ENCODE measurements at places on chromosomes 6 and 20. TPM values are rescaled to one million over a fixed set of nuclear protein-coding genes. Genes with fewer than 3 reads are reported as not detected.

Gene BMP2
- not detected for total RNA-seq

Gene DEF6
- total RNA-seq: 86.6 TPM

GRCh38 chr6:30037182-30037788 is 23.8 kb upstream of the POLR1H start:
- DNase-seq: no peak
- H3K36me3 ChIP-seq: peaks cover 16% of the 10 kb centered on the region

DNA sequence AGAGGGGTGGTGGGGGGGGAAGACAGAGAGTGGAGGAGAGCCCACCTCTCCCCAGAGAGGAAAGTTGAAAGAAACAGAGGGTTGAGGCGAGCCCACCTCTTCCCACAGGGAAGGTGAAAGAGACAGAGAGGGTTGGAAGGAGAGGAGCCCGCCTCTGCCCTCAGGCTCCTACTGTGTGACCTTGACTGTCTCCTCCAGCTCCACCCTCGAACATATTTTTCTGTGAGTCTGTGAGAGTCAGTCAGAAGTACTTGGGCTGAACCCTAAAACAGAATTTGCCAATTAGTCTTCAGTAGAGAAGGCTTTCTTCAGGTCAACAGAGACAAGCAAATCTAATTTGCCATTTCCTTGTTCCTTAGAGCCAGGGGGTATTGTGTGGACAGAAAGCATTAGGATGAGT is 153.7 kb upstream of the SNX9 start:
- H3K4me1 ChIP-seq: peaks cover 31% of the 10 kb centered on the region
- H3K27me3 ChIP-seq: peaks cover 5% of the 10 kb centered on the region
- H3K4me3 ChIP-seq: no peak overlapping the region
- no peak for DNase-seq
- H3K27ac ChIP-seq: no peak overlapping the region

DNA sequence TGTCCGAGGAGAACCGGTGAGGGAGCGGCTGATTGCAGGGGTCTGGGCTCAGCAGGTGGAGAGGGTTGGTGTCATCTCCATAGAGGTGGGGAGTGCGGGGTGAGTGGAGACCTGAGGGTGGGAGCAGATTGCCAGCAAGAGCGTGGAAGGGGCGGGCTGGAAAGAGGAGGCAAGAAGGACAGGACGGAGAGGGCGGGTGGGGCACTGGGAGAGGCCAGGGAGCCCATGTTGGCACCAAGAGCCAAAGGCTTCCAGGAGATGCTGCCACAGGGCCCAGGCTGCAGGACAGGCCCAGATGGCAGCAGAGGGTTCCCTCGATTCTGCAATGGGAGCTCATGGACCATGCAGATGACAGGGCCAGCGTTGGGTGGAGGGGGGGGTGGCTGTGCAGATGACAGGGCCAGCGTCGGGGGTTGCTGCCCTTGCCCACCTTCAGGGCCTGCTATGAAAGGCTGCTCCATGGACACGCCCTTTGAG is 105.4 kb downstream of the TMEM242 start:
- no peaks in the 10 kb centered on the region for H3K27me3 ChIP-seq
- DNase-seq: no peak
- no peak overlapping the region for H3K4me3 ChIP-seq
- H3K4me1 ChIP-seq: peaks cover 30% of the 10 kb centered on the region

- no peak overlapping the region for H3K4me3 ChIP-seq
- DNase-seq: peak; percentile 15
- H3K36me3 ChIP-seq: no peaks in the 10 kb centered on the region
- H3K4me1 ChIP-seq: no peaks in the 10 kb centered on the region
Measured at GRCh38 chr6:110567957-110568696, 91.7 kb upstream of the SLC22A16 start.

GRCh38 chr6:96926425-96926824 is 1.9 kb downstream of the KLHL32 start:
- H3K4me3 ChIP-seq: peak overlapping the region; percentile 88
- H3K27me3 ChIP-seq: no peaks in the 10 kb centered on the region
- DNase-seq: no peak
- peaks cover 25% of the 10 kb centered on the region for H3K4me1 ChIP-seq

DNA sequence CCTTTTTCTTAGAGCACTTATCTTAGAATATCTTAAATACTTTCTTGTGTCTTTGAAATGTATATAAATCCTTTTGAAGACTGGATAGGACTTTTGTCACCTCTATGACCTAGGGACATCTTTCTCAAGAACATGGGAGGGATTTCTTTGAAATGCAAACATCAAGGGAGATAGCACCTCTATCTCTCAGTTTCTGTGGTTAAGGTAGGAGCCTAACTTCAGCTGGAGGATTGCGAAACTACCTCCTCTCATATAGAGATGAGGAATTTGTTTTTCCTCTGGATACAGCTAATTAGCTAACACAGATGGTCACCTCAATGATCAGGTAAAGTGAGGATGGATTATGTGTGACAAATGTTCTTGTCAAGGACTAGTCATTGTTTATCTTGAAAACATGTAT is 631.3 kb upstream of the IMPG1 start:
- no peak for DNase-seq
- H3K36me3 ChIP-seq: no peaks in the 10 kb centered on the region
- H3K4me1 ChIP-seq: no peaks in the 10 kb centered on the region

- H3K36me3 ChIP-seq: no peaks in the 10 kb centered on the region
- peaks cover 3% of the 10 kb centered on the region for H3K27me3 ChIP-seq
- peaks cover 5% of the 10 kb centered on the region for H3K4me1 ChIP-seq
- no peak overlapping the region for H3K27ac ChIP-seq
- H3K4me3 ChIP-seq: no peak overlapping the region
- DNase-seq: no peak
Measured at GRCh38 chr20:51331481-51331880, 211.0 kb downstream of the NFATC2 start.

GRCh38 chr6:45431317-45432065 is 53.8 kb upstream of the SUPT3H start:
- H3K36me3 ChIP-seq: peaks cover 35% of the 10 kb centered on the region
- peak overlapping the region; percentile 61 for H3K27ac ChIP-seq
- DNase-seq: no peak
- H3K4me1 ChIP-seq: peaks cover 66% of the 10 kb centered on the region

DNA sequence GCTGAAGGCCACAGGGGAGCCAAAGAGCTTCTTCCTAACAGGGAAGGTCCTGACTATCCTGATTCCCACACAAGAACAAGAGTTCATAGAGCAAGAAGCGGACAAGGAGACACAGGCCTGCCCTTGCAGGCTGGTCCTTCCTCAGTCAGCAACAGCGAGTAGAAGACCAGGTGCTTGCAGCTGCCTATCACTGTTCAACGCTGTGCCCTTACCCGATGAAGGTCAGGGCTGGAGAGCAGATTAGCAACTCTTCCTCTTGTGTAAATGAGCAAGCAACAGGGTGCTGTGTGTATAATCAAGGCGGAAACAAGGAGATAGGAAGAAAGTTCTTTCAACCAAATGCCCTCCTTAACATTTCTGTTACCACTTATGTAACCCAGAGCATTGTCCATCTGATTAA is 115.3 kb upstream of the SPACA1 start:
- no peak overlapping the region for H3K4me3 ChIP-seq
- H3K27me3 ChIP-seq: no peaks in the 10 kb centered on the region
- DNase-seq: no peak
